ENCODE measurements at places on chromosomes 2 and 18.

- DNase-seq = no peak
These were observed 244.7 kb downstream of the NBAS start for GRCh38 chr2:15316370-15316814.

GRCh38 chr2:16861530-16861929, 195.9 kb upstream of the CYRIA start:
- no peak for DNase-seq

DNA sequence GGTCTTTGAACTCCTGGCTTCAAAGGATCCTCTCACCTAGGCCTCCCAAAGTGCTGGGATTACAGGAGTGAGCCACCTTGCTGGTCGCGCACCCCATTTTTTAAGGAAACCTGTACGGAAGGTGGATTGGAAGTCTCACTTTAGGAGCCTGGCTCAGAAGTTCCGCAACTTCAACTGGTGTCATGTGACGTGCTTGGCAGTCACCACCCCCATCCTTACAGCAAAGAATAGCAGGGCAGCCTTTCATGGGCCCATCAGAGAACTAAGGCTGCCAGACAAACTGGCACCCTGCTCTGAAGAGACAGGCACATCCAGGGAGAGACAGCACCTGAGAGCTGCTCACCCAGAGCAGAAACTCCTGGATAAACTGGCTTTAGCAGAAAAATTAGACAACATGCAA, 3.3 kb upstream of the SLC66A2 start:
- DNase-seq = no peak

- DNase-seq = no peak
These were observed 17.9 kb downstream of the LCT start for GRCh38 chr2:135818937-135819610.

GRCh38 chr18:59744271-59744721, 47.1 kb upstream of the CCBE1 start:
- DNase-seq = no peak

- DNase-seq = no peak
These were observed 10.9 kb downstream of the MTX2 start for GRCh38 chr2:176280156-176280555.

DNA sequence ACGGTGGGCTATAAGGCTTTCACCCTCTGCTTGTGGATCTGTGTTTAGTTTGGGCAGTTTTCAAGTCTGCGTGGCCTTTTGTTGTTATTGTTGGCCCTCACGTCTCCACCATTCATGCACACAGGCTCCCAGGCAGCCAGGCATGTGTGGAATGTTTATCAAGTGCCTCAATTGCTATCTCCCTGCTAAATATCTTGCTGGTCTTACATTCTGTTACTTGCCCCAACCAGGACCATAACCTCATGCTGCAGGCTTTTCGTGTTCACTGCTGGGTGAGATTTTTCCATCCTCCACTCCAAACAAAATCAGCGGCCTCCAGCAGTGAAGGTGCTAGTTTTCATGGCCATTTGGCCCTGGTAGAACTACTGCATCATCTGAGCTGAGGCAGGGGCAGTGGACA, 63.0 kb upstream of the DSC1 start:
- DNase-seq = no peak

DNA sequence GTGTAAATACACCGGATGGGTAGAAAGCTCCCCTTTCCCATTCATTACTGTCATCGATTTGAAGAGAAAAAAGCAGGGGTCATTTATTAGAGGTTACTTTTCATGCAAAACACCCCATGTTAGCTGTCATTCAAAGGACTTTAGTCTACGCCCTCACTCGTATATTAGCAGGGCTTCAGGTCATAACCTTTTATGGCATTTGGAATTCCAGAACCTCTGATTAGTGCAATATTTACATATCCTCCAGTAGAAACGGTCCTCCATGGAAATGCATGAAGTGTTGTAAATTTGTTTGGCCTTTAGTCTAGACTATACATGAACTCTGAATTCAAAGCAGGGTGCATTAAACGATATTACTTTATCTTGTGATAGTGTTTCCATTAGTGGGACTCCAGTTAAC, 180.5 kb downstream of the ZNF516 start:
- DNase-seq = no peak

GRCh38 chr2:42372474-42373200, 11.6 kb upstream of the COX7A2L start:
- DNase-seq = no peak

- no peak for DNase-seq
These were observed 34.1 kb upstream of the ANKRD62 start for GRCh38 chr18:12059334-12060181.

DNA sequence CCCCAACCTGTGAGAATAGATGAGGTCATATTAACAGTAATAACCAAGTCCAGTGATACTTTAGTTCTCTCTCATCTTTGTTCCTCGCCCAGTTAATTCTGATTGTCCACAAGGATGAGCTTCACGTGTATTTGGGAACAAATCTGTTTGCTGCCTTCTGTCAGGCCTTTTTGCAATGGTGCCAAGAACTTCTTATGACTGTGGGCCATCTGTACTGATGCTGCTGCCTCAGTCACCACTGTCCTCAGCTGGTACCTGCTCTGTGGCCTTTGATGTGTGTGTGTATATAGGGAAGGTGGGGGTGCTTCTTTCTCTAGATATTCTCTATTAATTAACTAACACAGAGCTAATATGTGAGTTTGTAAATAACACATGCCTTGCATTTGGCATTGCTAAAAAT, 392.9 kb downstream of the TGIF1 start:
- DNase-seq = no peak

GRCh38 chr18:31776093-31776492, 15.4 kb upstream of the SLC25A52 start:
- no peak for DNase-seq

DNA sequence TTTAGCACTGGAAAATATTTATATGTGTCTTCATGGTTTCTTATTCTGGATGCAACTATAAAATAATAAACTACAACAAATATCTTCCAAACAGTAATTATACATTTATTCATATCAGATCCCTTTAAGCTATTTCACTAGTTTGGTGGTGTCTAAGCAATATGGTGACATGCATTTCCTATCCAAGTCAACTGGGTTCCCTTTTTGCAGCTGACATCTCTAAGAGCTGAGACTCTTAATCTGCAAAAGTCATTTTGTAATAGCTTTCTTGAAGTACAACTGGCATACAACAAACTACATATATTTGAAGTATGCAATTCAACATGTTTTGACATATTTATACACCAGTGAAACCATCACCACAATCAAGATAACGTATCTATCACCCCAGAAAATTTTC, 59.9 kb upstream of the SLC1A4 start:
- no peak for DNase-seq

DNA sequence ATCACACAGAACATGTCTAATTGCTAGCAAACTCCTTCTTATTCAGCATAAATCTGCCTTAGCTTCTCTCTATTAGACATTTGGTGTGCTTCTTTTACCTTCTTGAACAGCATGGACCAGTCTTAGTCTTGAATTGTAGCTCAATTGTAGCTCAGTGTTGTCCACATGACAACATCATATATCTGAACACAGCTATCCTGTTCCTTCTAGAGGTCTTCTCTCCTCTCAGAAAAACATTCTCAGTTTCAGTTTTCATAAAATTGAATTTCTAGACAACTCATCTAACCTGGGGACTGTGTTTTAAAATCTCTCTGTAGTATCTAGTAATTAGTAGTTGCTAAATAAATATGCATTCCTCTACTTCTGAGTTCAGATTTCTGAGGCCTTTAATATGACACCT, 47.6 kb downstream of the CPO start:
- DNase-seq = no peak

GRCh38 chr2:236985761-236986339, 99.8 kb upstream of the COPS8 start:
- DNase-seq = no peak

DNA sequence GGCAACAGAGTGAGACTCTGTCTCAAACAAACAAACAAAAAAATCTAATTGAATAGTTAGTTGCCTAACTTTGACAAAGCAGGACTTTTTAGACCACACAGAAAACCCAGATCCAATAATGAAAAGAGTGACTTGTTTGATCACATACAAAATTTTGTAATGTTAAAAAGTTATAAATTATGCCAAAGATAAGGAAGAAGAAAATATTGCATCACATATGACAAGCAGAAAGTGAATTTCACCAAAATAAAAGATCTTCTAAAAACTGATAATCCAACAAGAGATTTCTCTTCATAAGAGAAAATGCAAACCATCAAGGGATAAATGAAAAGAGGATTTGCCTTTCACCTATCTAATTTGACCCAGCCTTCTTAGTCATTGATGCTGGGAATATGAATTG, 2.8 kb upstream of the RMP24 start:
- DNase-seq = no peak

GRCh38 chr2:7599462-7600258, 682.4 kb downstream of the RNF144A start:
- no peak for DNase-seq

DNA sequence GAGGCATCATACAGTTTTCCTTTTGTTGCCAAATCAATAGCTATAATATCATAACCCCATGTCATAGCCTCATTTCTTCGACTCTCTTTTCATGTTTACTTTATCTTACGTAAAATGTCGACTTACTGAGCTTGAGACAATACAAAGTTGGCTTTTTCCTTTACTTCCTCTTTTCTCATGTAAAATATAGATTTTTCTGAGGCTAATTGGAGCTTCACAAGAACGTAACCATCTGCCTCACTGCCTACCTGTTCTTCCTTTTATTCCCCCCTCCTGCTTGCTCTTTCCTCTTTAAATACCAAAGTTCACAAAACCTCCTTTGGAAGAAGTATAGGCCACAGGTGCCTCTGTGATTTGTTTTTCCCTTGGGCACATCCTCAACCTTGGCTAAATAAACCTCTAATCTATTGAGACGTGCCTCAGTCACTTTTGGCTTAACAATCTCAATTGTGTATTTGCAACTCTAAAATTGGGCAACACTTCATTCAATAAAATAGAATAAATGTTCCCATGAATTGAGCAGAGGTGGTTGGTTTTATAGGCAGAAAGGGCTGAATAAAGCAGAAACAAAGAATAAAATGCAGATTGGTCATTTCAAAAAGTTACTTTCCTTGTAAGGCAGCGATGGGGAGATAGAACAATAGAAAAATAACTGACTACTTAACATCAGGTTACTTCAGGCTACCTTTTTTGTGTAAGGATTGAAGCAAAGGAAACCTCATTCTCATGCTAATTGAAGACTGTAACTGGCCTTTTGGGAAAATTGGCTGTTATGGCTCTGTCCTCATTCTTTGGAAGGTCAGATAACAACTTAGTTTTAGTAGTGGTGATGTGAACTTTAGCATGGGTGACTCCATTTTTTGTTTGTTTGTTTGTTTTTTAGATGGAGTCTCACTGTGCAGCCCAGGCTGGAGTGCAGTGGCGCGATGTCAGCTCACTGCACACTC, 21.3 kb downstream of the COMMD1 start:
- DNase-seq = no peak

GRCh38 chr2:27773959-27774358, 2.4 kb downstream of the MRPL33 start:
- no peak for DNase-seq

DNA sequence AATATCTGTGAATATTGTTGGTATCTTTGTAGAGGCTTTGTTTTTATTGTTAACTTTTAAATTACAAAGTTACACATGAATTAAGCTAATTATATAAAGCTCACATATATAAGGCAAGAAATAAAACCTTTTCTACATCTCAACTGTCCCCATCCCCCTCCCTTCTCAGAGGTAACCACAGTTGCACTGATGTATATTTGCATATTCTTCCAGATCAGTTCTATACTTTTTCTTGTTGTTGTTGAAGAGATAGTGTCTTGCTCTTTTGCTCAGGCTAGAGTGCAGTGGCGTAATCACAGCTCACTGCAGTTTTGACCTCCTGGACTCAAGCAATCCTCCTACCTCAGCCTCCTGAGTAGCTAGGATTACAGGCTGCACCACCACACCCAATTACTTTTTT, 36.0 kb upstream of the CDC42EP3 start:
- DNase-seq = no peak

GRCh38 chr2:204452464-204453023, 92.7 kb upstream of the PARD3B start:
- DNase-seq = no peak

- no peak for DNase-seq
These were observed at the start of gene KLHL41 for GRCh38 chr2:169509298-169509885. Gene KLHL41 (plus strand): TSS chr2:169509702. CDS start chr2:169509779, 77 bp downstream.

DNA sequence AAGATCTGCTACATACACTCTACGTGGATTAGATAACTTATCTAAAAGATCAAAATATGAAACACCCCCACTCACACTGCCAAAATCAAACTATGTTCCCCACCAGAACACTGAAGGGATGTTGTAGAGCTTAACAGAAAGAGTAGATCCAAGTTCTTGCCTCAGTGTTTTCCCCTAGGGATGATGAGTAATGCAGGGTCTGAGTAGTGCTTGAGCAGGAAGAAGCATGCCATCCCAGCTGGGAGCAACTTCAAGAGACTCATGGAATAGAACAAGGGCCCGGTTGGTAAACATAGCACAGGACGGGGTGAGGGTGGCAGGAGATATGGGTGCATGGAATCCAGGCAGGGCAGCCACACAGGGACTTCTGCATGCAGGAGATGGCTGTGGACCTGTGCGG, 74.3 kb downstream of the SNTG2 start:
- no peak for DNase-seq

DNA sequence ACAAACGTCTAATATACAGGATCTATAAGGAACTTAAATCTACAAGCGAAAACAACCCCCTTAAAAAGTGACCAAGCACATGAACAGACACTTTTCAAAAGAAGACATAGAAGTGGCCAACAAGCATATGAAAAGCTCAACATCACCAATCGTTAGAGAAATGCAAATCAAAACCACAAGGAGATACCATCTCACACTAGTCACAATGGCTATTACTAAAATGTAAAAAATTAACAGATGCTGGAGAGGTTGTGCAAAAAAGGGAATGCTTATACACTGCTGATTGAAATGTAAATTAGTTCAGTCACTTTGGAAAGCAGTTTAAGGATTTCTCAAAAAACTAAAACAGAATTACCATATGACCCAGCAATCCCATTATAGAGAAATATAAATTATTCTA, 1148.5 kb upstream of the FAM98A start:
- DNase-seq = no peak

- DNase-seq = no peak
These were observed 21.4 kb downstream of the CCL20 start for GRCh38 chr2:227834916-227835650.

GRCh38 chr2:144424559-144425240, 95.2 kb downstream of the ZEB2 start:
- no peak for DNase-seq

DNA sequence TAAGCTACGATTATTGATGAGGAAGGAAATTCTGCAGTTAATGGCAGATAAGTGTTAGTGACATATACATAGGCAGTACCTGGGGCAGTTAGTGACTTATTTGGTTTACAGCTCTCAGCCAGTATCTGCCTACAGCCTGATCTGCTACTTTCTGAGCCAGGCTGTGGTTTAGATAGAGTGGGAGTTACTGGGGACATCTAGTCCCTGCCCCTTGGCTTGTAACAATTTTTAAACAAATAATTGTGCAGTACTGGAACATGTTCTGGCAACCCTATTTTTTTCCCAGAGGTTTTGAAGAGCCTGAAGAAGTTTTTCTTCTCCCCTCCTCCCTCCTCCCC, 2.3 kb downstream of the KIF5C start:
- no peak for DNase-seq

Data from stimulated activated CD8-positive, alpha-beta memory T cell treated with anti-CD3 and anti-CD28 coated beads, Interleukin-7, amount 100 ng/mL, for 1 hour (primary cell).